ENCODE measurements at places on chromosomes 5 and 9.

DNA sequence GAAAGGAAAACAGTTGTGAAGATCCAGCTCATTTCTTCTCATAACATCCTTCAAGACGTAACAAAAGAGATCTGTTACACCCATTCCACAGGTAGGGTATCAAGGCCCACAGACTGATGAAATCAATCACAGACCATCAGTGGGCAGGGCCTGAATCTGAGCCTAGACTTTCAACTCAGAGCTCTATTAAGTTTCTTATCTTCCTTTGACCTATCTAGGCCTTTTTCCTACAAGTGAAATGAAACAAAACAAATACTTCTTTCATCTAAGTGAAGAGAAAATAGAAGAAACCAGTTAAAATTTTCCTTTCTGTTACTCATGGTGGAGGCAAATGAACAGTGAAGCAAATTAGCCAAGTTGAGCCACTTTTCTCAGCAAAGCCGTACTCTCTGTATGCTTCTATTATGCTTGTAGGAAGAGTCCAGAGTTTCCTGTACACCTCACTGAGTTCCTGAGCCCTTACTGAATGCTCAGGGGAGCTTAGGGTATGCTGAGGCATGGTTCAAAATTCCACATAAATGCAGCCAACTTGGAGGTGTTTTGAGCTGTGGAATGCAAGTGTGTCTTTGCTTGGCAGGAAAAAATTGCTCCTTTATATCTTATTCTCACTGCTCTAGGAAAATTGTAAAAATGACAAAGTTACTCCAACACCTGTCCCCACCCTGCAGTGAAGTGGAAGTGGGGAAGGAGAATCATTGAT, 91.9 kb downstream of the FEM1C start:
- no peak for DNase-seq

DNA sequence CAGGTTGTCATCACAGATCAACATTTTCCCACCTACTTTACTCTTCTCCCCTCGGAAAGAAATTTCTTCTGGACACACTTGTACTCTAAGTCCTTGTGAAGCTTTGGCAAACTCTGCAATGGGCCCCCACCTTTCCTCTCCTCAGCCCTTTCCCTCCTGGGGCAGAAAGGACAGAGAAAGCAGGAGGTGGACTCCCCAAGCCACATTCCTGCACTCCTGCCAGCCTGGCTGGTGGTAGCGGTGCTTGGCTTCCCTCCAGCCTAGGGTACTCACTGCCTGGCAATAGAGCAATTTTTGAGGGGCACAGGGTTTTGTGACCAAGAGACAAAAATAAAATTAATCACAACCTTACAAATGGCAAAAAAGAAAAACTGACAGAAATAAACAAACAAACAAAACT, 451.4 kb downstream of the ZSWIM6 start:
- DNase-seq = no peak

DNA sequence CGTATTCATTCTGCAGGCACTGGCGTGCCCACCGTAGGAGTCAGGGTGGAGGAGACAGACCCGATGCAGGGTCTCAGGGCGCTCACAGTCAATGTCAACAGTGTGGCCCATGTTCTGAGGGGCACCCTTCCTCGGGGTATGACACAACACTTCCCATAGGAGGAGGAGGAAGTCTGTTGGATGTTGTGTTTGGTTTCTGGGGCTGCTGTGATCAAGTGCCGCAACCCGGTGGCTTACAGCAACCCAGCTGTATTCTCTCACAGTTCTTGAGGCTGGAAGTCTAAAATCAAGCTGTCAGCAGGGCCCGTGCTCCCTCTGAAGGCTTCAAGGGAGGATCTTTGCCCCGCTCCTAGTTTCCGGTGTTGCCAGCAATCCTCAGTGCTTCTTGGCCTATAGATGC, 5.6 kb upstream of the HNRNPAB start:
- DNase-seq = no peak

DNA sequence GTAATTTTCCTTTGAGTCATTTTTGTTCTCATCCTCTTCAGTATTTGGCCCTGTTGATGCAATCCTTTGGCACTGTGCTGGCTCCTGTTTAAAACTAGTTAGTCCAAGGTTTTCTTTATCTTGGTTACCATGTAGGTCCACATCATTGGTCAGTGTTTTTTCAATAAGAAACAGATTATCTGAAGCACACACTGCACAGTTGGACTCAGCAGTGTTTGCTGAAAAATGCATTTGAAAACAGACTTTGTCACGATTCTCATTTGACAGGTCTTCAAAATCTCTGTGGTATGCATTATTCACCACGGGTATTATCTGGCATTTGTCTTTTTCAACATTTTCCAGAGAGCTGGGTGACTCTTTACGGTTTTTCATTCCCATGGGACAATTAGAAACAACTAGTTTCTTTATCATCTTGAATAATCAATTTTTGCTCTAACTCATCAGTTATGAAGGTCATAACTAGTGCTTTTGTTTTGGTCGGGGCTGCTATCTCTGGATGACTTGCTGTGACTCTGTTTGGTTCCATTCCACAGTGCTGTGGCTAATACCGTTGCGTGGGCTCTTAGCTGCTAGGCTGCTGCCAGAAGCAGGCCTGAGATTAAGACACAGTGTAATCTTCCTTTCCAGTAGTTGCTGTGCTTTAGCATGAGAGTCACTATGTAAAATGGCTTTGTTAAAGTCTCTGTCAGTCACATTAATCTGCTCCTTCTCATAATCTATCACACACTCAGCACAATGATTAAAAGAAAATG, 36.2 kb downstream of the NUDT12 start:
- no peak for DNase-seq

DNA sequence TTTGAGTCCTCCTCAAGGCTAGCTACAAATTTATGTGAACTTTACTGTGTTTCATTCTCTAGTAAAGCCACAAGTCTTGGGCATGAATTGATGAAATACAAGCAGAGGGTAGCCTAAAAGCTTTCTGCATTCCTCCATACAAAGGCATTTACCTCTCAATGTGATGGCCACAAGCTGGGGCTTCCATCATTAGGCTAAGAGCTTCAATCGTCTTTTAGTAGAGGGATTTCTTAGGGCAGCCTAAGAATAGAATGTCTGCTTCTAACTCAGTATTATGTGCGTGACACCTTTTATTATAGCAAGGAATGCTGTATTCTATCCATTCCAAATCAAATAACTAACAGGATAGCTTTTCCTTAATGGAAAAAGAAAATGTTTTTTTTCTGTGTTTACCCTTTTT, 3.7 kb downstream of the PLAC8L1 start:
- DNase-seq = no peak

Measured in NB4 (cell line).